ENCODE measurements at places on chromosomes 7 and 10.

DNA sequence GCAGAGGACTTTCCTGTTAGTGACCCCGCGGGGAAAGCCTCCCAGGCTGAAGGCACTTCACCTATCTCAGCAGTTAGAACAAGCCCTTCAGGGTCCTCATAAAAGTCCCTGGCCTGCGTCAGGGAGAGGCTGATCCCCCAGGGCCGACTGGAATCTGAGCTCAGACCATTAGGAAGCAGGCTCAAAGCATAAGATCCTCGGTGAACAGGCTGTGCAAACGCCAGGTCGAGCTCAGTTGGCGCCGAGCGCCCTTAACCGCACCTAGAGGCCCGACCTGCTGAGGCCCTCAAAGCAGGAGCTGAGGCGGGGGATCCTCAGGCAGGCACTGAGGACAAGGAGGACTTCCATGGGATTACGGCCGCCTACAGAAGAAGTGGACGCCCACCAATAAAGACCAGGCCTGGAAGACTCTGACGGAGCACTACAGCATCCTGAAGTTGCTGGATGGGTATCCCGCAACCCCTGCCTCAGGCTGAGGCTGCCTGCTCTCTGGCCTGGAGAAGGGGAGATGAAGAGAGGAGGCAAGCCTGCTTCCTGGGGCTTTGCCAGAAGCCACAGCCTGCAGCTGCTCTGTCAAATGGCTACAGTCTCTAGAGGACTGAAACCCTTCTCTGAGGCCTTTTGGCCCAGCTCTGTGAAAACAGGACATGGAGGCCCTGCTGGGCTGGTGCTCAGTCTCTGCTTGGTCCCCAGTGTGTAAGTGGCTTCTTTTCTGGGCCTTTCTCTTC is 29.9 kb downstream of the LIPJ start:
- no peak for DNase-seq

GRCh38 chr10:72334196-72334824 is 20.4 kb downstream of the DNAJB12 start:
- no peak for DNase-seq

- no peak for DNase-seq
Observed at GRCh38 chr10:50551894-50552293, 71.9 kb downstream of the SGMS1 start.

DNA sequence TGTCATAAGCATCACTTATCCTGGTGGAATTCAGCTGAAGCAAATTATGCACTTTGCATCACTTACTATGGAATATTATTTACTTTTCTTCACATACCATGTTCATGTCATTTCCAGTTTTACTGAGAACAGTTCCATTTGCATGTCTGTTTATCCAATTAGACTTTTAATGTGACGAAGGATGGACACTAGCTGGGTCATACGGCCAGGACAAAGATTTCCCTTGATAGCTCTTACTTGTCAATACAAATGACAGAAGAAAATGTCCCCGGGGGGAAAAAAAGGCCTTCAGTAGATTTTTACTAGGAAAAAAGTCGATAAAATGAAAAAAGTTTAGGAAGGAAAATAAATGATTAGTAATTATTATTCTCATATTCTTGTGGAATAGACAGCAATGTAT is 106.6 kb downstream of the RAPGEF5 start:
- DNase-seq = no peak

DNA sequence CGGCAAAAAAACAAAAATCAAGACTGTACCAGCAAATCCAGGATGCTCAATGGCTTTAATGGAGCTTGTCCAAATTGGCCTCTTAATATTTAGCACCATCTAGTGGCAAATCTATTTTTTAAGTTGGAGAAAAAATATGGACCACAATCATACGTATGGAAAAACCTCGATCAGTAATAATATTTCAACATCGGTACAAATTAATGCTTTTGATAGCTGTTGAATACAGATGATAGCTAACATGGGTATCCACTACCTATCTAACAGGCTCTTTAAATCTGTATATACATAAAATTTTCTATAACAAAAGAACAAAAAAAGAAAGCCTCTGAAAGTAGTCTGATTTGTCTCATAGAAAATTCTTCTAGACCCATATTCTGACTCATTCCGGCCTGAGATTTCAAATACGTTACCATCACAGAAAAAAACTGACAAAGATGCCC is 29.2 kb downstream of the COA1 start:
- DNase-seq = no peak

GRCh38 chr7:156504687-156505545 is 135.7 kb upstream of the RNF32 start:
- no peak for DNase-seq

GRCh38 chr7:22485189-22485588 is 14.8 kb downstream of the STEAP1B start:
- DNase-seq = no peak

DNA sequence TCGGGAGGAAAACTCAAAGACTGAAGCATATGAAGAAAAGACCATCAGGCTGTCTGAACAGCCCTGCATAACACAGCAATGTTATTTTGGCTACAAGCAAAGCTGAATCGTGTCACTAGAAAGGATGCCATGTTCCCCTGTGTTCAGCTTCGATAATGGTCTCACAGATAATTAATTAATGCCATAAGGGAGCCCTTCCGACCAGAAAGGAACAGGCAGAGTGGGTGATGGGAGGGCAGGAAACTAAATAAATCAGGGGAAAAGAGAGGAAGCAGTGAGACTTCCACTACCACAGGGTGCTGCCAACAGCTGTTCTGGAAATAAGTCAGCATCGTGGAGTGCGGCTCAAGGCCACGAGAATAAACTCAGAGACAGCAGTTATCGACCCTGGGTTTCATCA is 3.2 kb downstream of the PTPRN2 start:
- no peak for DNase-seq

DNA sequence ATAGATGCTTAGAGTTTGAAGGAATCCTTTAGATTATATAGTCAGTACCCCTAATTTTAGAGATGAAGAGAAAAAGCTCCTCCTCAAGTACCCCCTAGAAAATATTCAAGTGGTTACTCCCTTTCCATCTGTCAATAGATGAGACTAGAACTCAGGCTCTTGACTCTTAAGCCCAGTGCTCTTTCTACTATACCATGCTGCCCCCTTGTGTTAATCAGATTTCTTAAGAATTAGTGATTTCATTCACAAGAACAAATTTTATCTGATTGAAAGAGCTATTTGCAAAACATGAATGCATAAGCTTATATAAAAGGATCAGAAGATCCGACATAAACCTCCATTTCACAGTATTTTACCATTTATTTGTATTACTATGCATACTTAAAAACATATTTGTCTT is 179.3 kb downstream of the TFEC start:
- no peak for DNase-seq

- no peak for DNase-seq
Observed at GRCh38 chr7:135840591-135840990, 92.0 kb upstream of the FAM180A start.

GRCh38 chr7:1843271-1843861 is 173.3 kb downstream of the ELFN1 start:
- DNase-seq = no peak

GRCh38 chr10:114041166-114041565 is 2.5 kb upstream of the ADRB1 start:
- no peak for DNase-seq

DNA sequence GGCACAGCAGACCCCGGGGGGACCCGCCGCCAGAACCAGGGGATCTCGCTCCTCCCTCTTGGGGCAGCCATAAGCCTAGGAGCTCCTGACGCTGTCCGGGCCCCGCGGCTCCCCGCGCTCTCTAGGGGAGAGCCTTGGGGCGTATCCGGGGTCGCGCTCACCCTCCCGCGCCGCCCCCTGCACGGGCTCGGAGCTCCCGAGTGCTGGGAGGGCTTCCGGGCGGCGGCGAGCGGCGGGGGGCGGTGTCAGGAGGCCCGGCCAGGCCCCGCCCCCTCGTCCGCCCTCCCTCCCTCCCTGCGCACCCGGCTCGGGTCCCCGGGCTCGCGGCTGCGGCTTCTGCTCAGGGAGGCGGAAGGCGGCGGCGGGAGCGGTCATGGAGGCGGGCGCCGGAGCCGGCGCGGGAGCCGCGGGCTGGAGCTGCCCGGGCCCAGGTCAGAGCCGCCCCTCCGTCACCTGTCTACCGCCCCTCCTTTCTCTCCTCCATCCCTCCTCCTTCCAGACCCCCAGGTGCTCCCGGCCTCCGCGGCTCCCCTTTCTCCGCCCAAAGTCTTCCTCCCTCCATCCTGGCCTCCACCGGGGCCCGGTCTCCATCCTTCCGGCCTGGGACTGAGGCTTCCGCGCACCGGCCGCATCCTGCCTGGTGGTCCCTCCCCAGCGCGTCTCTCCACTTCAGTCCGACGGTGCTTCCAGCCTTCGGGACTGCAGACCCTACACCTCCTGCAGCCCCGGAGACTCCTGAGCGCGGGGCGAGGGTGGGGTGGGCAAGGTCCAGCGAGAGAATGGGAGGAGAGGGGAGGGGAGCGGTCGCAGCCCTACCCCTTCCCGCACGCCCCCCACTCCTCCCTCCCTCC is at the start of gene CCDC136:
Gene CCDC136 (plus strand): TSS at position 848 of the 851 bp plus-strand sequence. CDS start 444 bp downstream, outside the sequence.
- peak; percentile 63 for DNase-seq

DNA sequence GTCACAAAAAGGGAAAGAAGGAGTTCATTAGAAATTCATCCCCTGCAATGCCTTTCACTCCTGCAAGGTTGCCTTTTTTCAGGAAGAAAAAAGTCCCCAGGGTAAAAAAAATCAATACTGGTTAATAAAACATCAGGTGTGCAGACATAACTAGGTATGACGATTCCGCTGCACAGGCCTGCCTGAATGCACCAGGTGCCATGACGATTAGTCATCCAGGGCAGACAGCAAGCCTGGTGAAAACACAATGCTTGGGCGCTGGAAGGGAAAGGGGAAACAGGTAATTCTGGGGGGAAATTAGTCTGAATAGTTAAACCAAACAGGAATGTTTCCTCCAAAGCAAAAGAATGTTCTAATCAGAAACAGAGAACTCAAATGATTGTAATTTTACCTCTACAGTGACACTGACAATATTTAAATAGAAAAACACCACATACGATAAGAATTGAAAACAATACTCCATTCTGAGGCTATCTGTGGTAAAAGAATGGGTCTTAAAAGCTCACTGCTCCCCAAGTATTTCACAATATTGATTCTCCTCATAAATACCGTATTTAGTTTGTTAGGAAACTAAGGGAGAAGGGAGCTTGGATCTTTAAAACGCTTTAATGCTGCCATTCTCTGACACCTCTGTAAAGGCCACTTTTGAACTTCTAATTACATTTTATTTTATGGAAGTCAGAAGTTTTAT is 45.2 kb downstream of the VPS41 start:
- no peak for DNase-seq
